ENCODE measurements at places on chromosomes 6 and 20.

- DNase-seq, result no peak
Measured at GRCh38 chr6:136524936-136525413, 25.2 kb downstream of the MAP7 start.

DNA sequence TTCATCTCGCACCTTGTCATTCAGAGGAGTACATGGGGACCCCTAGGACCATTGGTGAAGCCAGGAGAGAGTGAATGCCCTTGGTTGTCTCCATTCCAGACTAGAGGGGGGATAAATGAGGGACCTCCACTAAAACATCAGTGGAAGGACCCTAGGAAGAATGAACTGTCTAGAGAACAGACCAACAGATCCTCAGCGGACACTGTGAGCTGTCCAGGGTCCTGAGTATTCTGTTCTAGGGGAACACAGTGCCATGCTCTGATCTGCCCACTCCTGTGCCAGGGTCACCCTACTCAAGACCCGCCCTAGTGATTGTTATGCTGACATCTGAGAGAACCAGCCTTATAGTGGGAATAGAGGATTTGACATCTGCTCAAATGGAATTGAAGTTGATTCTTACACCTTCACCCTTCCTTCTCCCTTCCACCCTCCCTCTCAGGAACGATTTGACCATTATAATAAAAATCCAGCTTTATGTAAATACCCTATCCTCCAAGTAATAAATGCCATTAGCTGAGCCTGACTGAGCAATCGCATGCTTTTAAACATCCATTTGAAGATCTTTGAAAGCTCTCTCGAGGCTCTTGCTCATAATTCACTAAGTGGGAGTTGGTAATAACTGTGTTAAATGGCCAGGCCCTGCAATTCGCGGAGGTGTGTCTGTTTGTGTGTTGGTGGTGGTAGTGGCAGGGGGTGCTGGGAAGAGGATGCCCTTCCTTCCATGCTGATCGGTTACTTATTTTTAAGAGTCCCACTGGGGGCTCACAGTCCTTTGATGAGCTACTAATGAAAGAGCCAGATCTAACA, 43.6 kb upstream of the SLC32A1 start:
- peak; percentile 29 for DNase-seq

DNA sequence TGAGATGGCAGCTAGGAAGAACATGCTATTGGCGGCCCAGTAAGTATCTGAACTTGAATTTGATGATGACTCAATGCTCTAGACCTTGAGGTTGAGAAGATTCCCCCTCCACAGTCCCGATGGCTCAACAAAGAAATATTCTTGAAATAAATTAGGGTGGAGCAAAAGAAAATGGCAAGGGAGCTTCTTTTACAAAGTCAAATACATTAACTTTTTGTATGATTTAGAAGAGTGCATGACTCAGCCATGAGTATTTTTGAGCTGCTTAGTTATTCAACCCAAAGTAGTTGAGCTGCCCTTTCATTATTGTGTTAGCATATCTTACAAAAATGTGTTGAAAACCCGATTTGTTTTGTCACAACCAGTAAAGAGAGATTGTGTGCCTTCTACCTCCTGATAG, 7.6 kb downstream of the TFAP2C start:
- no peak for DNase-seq

- no peak for DNase-seq
Measured at GRCh38 chr6:37548067-37548674, 48.5 kb upstream of the CCDC167 start.

DNA sequence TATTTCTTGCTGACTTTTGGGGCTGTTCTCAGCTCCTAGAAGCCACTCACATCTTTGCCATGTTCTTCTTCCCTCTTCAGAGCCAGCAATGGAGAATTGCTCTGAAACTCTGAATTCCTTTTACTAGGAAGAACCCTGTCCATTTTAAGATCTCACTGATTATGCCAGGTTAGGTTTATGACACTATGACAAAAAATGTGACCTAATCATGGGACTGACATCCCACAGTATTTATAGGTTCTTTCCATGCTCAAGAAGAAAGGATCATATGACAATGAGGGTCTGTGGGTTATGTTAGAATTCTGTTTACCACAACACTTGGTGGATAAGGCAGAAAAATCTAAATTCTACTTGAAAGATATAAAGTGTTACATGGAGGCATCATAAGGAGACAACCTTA, 263.3 kb upstream of the CITED2 start:
- no peak for DNase-seq

GRCh38 chr20:11210611-11211010, 536.8 kb upstream of the JAG1 start:
- no peak for DNase-seq

DNA sequence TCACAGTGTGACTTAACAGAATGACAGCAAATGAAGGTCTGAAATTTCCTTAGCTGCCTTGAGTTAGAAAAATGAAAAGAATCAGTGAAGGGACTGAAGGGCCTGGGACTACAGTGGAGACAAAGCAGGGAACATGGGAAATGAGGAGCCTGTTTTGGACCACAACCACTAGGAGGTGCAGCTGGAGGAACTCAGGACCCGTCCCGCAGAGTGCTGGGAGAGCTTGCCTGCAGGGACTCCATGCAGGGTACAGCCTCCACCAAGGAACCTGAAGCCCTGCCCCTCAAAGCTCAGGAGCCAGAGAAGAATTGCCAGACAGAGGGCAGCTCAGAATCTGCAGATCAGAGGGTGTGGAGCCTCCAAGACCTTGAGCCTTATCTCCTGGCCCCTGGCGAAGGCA, 50.7 kb downstream of the LRFN2 start:
- DNase-seq, result no peak

- DNase-seq, result no peak
Measured at GRCh38 chr6:11093376-11093625, 333 bp upstream of the SMIM13 start.

DNA sequence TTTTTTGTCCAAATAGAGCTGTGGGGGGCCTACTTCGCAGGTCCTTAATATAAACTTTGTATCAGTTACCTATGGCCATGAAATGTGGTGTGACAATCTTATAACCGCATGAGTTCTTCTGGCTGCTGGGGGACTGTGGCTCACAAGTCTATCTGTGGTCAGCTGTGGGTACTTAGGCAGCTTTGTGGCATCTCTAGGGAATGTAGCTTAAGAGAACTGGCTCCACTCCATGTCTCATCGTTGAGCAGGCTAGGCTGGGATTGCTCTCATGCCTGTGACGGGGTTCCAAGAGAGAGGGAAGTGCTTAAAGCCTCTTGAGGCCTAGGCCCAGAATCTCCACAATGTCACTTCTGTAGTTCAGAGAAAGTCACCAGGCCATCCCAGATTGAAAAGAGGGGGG, 140.5 kb downstream of the BTBD3 start:
- DNase-seq, result no peak

GRCh38 chr6:1312203-1312472, 240 bp downstream of the FOXQ1 start:
- DNase-seq, result no peak

DNA sequence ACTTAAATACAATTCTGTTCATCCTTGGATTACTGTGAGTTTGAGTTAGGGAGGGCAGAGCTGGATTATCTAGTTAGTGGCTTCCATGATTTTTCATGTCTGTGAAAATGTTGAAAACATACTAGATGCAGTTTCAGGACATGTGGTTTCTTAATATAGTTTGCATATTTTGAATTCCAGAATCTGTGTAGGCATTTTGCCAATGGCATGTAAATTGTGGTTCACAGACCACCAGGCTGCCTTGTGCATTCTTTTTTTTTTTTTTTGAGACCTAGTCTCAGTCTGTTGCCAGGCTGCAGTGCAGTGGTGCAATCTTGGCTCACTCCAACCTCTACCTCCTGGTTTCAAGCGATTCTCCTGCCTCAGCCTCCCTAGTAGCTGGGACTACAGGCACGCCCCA, 42.8 kb downstream of the CDC5L start:
- DNase-seq, result no peak

GRCh38 chr6:137693711-137694110, 173.3 kb upstream of the TNFAIP3 start:
- no peak for DNase-seq

DNA sequence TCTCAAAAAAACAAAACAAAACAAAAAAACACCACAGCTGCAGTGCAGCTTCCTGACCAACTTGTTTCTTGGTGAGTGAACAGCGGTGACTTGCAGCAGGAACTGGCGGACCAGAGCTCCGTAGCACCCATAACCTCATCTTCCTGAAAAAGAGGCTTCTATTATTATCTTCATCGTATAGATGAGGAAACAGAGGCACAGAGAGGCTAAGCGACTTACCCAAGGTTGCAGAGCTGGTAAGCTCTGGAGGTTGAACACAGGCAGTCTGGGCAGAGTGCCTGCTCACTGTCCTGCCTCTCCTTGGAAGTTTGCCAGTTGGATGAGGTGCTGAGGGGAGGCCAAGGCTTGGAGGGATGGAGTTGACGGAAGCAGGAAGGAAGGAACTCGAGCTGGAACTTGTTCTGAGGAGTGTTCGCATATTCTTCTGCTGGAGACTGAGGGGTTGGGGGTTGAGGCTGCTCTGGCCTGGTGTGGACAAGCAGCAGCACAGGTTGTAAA, 47.9 kb upstream of the CCDC167 start:
- DNase-seq, result no peak

DNA sequence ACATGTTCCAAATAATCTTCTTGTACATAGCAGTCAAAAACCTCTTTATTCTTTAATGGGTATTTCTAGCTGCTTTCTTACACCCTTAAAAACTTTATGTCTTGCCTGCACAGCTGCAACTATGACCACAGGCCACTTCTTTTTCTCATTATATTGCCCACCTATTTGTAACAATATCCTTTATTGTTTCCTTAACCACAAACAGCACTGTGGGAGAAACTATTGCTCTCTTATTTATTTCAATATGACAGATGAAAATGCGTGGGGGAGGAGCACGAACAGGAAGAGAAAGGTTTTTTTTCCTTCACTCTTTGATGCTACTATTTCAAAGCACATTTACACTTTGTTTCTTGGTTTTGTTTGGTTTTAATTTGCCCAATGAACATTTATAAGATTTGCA, 253.5 kb downstream of the GJA1 start:
- no peak for DNase-seq

DNA sequence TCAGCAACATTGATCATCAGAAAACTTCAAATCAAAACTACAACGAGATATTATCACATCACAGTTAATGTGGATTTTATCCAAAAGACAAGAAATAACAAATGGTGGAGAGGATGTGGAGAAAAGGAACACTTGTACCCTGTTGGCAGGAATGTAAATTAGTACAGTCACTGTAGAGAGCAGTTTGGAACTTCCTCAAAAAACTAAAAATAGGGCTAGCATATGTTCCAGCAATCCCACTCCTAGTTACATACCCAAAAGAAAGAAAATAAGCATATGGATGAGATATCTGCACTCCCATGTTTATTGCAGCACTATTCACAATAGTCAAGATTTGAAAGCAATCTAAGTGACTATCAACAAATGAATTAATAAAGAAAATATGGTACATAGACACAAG, 887.7 kb upstream of the MAN1A1 start:
- no peak for DNase-seq
